ENCODE measurements at places on chromosomes 16 and 17. TPM values are rescaled to one million over a fixed set of nuclear protein-coding genes. Genes with fewer than 3 reads are reported as not detected.

The KRTAP2-1 gene
- total RNA-seq: not detected

The EVPL gene
- total RNA-seq: under 0.01 TPM

The TBX4 gene
- total RNA-seq: 6.8 TPM

The PABPN1L gene
- not detected for total RNA-seq

The SBK1 gene
- not detected for total RNA-seq

The ZP2 gene
- total RNA-seq: not detected

The PIRT gene
- not detected for total RNA-seq

Data from smooth muscle cell of trachea (primary cell).